ENCODE measurements at places on chromosomes 7 and 10.

DNA sequence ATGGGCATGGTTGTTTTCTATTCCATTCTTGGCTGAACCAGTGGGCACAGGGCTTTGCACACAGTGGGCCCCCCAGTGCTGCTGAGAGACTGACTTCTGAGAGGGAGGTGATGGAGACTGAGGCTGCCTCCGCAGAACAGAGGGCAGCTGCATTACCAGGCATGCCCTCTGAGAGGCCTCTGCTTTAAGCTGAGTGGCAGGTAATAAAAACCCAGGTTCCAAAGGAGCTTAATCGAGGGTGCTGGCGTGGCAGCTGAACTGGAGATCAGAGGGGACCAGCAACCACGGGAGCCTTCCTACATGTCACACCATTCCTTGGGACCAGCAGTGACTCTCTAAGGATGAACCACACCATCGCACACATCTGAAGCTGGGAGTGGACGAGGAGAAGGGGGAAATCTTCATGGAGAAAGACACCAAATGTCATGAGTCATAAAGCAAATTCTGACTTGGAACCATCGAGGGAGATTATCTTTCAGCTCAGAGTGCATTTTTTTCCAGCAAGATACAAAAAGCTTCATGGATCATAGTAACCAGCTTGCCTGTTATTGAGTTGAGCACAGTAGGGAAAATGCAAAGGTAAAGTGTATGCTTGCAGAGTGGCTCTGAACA lies 24.6 kb downstream of the HIPK2 start:
- no peak for DNase-seq

- peak; percentile 17 for DNase-seq
These were observed 53.3 kb downstream of the TPST1 start for GRCh38 chr7:66258409-66258808.

DNA sequence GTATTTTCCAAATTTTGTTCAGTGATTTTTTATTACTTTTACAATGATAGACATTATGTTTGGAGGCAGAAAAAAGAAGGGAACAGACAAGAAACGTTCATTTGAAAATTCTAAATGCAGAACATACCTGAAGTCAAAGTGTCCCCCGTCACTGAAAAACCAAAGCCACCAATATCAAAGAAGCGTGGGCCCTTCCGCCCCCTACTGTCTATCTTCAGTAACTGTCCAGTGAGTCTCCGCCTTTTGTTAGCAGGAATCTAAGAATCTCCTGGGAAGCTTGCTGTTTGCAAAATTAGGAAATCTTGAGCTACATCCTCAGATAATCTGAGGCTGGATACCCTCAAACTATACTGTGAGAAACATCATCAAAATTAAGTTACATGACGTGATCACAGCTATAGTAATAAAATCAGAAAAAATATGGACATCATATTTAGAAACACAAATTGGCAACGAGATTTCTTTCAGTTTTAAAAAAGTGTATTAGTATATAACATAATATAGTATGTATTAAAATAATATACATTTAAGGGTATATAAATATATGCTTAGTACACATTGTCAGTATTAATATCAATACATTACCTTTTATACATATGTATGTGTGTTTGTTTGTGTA lies 169.3 kb upstream of the AKR1E2 start:
- peak; percentile 59 for DNase-seq

DNA sequence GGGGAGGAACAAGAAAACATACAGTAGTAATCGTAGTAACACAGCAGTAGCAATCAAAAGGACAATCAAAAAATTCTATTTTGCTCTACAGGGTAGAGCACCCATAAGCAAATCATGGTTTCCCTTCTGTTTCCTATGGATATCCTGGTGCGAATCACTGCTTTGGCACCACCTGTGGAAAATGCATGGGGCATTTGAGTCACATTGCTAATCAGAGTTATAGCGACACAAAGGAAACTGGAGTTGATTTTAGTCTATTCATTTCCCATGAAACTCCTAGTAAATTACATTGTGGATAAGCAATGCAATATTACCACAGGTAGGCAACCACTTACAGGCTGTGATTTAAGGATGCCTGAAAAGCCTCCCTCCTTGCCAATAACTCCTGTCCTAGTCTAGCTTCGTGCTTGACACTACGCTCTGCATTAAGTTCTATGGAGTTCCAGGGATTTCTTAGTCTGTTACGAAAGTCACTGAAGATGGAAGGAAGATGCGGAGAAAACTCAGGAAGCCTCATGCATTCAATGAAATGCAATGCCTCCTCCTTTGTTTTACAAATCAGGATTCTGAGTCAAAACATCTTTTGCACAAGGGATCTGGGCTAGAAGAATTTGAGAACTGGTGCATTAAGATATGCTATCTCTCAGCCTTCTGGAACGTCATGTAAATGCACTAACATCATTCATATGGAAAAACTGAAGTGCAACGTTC lies 188.4 kb downstream of the DGKI start:
- DNase-seq, result no peak

DNA sequence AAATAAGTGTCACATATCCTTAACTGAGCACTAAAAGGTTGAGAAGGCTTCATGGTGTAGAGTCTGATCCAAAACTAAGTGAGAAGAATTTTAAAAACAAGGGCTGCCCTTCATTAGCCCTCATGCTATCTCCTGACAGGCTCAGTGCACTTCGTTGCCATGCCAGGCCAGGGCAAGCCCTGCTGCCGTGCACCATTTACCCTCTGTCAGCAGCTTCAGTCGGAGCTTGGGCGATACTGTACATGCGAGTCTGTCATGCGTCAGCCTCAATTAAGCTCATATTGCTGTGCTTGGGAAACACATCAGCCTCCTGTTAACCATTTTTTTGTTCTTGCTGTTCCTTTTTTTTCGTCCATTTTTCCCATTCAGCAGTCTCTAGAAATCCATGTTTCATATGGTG lies 166.6 kb downstream of the VTI1A start:
- no peak for DNase-seq

DNA sequence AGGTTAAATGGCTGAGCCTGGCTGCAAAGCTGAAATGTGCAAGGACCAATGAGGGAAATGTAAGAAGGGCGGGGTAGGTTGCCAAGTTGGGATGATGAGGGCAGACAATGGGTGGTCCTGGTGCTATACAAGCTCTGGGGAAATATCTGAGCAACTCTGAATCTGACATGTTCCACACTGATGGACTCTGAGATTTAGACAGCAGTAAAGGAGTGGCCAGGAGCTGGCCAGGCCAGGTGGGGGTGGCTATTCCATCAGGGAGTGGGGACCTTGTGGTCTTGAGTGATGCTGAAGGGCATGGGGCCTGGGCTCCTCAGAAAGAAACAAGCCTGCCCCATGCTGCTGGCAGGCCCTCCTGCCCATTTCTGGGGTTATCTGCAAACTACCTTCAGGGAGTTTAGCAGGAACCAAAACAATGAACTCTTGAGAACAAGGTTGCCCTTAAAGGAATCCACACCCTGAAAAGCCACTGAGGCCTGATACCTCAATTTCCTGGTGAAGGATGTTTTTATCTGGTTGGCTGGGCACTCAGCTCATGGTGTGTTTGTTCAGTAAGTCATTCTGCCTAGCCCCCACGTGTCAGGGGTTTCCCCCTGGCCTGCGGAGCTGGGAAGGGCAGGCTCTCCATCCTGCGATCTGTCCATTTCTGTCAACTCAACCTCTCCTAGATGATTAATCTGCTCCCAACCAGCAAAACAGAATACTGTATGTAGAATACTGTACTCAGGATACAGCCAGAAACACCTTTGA lies 143.3 kb upstream of the TNS3 start:
- no peak for DNase-seq

DNA sequence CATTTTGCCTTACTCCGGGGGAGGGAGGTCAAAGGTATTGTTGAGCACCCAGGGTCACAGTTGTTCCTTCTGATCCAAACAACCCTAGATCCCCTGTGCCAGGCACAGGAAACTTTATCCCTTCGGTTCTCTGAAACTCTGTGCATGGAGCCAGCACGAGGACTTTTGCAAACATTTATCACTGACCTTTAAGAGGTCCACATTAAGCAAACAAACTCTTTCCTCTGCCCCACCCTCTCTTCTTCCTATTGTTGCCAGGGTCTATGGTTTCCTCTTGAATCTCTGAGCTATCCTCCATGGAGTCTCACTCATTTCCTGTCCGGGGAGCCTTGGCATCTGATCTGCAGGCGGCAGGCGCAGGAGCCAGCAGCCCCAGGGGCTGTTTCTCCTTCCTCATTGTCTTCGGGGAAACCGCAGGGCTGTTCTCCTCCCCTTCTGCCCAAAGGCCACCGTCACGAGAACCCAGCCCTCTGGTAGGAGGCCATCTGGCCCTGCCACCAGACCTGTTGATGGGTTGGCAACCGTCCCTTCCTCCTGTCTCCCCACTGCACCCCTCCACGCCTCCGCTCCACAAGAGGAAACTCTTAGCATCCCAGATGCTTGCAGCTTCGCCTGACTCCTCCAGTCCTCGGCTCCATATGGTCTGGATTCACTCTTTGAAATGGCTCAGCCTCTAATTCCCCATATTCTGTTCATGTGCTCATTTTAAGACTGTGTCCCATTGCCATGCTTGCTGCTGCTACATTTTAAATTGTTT lies 327.3 kb upstream of the NRP1 start:
- DNase-seq, result no peak

- no peak for DNase-seq
These were observed 49.3 kb upstream of the KCNIP2 start for GRCh38 chr10:101892782-101893391.

GRCh38 chr10:72308320-72308987 lies 34.7 kb downstream of the DDIT4 start:
- DNase-seq, result no peak

Data from spinal cord (tissue), 10 donors.